Aorta (tissue), 5 donors: ENCODE measurements at places on chromosomes 3 and 15. TPM values are rescaled to one million over a fixed set of nuclear protein-coding genes. Genes with fewer than 3 reads are reported as not detected.

GOLGA8K gene
- 3.1 TPM for total RNA-seq

CYP1A1 gene
- 2.3 TPM for total RNA-seq

SCN5A gene
- total RNA-seq = 0.45 TPM

APBA2 gene
- 2.0 TPM for total RNA-seq

GOLGA6L7 gene
- total RNA-seq = not detected

GRCh38 chr3:50245831-50246516 is 10.0 kb downstream of the GNAI2 start:
- DNase-seq = peak; percentile 98
- no peak overlapping the region for H3K27ac ChIP-seq
- H3K4me3 ChIP-seq = no peak overlapping the region
- no peaks in the 10 kb centered on the region for H3K36me3 ChIP-seq

DNA sequence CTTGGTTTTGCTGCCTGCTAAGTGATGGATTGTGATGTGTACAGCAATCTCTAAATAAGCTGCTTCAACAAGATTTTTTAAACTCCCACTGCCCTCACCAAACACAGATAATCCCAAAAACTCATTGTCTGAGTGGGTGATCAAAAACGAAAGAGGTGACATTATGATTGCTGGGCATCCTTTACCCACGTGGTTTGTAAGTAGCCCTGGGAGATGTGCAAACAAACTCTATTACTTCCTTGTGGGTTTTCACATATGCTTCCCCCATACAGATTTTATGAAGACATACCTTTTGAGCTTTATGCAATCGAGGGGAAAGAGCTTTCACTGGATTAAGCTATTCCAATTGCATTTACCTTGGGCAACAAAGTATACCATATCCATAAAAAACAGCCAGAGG is 1000.4 kb downstream of the FHIT start:
- H3K4me3 ChIP-seq = no peak overlapping the region
- no peaks in the 10 kb centered on the region for H3K27me3 ChIP-seq
- no peak for DNase-seq
- H3K4me1 ChIP-seq = no peaks in the 10 kb centered on the region
- H3K27ac ChIP-seq = no peak overlapping the region

DNA sequence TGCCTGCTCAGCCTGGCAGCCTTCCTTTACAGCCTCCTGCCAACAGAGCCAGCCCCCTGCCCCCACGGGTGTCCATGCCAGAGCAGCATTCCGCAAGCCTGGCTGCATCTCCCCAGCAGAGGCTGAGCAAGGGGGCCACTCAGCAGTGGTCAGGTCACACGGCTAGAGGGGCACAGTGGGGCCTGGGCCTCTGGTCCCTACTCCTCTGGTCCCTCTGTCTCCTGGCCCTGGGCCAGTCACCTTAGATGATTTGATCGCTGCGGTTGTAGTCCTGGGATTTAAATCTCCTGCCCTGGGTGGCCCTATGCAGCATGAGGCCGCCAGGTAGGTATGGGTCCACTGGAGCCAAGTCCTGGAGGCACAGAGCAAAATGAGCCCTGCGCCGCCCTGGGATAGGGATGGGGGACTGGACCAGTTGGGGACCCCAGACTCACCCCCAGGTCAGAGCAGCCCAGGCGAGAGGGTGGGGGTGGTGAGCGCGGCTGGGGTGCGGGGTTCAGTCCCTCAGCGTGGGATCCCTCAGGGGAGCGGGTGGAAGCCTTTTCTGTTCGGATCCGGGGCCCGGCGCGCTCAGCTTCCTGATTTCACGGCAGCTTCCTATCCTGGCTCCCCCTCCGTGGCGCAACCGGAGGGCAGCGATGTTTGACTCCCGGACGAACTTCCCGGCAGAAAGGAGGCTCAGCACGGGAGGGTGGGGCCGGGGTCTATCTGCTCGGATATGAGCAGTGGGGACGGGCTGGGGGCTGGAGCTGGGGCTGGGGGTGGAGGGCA is at the start of gene ZBTB47:
TSS of gene ZBTB47 (plus strand) at position 138 of the 771 bp plus-strand sequence. CDS start 4,659 bp downstream, outside the sequence.
- no peaks in the 10 kb centered on the region for H3K27me3 ChIP-seq
- H3K27ac ChIP-seq = peak within 1 kb of the TSS; percentile 93
- H3K4me1 ChIP-seq = peaks cover under 1% of the 10 kb centered on the region

DNA sequence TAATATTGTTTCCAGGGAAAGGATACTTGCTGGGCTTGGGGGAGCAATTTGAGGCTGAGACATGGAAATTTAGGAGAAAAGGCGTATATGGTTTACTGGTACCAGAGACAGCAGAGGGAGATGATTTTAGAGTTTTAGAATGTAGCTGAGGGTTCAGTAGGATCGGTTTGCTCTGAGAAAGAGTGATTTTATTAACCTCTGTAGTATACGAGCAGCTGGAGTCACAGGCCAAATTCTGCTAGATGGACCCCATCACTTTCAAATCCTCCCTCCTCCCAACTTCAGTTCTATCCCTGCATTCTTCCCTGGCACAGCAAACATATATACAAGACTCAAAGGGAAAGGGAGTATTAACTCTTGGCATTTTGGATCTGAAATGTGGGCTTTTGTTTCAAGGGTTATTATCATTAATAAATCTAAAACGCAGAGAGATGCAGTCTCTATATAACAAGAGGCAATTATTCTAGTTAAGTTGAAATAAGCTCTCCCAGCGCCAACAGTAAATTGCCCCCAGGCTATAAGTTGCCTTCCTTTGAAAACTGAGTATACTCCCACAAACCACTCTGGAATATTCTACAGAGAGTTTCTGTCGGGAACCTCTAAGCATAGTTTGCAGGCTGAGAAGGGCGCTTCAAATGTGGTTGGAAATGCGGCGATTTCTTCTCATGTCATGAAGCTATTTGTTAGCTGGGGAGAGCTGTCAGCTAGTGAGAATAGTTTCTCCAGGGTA is 5.4 kb downstream of the CRABP1 start:
- H3K4me3 ChIP-seq = no peak overlapping the region
- no peaks in the 10 kb centered on the region for H3K36me3 ChIP-seq
- H3K27ac ChIP-seq = no peak overlapping the region
- H3K4me1 ChIP-seq = no peaks in the 10 kb centered on the region

DNA sequence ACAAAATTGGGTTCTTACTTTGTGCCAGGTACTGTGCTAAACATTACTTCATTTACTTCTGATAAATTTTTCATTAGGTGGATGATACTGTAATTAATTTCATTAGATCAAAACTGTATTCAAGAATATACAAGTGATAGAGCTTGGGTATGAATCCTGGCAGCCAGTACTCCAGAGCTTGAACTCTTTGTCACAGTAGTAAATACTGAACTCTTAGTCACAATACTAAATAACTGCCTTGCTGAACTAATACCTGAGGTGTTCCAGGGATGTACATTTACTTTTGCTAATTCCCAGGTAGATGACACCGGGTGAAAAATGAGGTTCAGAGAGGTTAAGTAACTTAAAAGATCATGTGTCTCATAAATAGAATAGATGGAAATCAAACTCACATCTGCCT is 20.3 kb downstream of the FXR1 start:
- H3K4me3 ChIP-seq = no peak overlapping the region
- no peak for DNase-seq
- no peaks in the 10 kb centered on the region for H3K4me1 ChIP-seq
- no peaks in the 10 kb centered on the region for H3K27me3 ChIP-seq

DNA sequence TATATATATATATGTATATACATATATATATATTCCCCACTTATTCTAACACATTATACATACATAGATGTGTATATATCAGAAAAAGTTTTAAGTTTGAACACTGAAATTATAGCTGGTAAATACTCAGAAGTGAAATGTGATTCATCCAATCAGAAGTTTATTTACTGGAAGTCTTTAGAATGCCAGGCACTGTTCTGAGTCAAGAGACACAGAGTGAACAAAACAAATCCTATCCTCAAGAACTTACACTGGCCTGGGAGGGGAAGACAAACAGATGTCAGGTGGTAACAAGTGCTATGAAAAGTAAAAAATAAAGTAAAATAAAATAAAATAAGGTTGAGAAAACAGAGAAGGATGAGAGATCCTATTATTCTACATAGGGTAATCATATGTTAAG is 13.4 kb downstream of the DHX36 start:
- H3K36me3 ChIP-seq = no peaks in the 10 kb centered on the region
- H3K27ac ChIP-seq = no peak overlapping the region
- DNase-seq = no peak
- H3K4me1 ChIP-seq = peaks cover 3% of the 10 kb centered on the region

GRCh38 chr3:122996038-122996580 is 31.5 kb downstream of the SEMA5B start:
- no peak overlapping the region for H3K4me3 ChIP-seq
- no peaks in the 10 kb centered on the region for H3K27me3 ChIP-seq
- no peaks in the 10 kb centered on the region for H3K4me1 ChIP-seq
- peak; percentile 60 for DNase-seq
- H3K27ac ChIP-seq = peak overlapping the region; percentile 34

DNA sequence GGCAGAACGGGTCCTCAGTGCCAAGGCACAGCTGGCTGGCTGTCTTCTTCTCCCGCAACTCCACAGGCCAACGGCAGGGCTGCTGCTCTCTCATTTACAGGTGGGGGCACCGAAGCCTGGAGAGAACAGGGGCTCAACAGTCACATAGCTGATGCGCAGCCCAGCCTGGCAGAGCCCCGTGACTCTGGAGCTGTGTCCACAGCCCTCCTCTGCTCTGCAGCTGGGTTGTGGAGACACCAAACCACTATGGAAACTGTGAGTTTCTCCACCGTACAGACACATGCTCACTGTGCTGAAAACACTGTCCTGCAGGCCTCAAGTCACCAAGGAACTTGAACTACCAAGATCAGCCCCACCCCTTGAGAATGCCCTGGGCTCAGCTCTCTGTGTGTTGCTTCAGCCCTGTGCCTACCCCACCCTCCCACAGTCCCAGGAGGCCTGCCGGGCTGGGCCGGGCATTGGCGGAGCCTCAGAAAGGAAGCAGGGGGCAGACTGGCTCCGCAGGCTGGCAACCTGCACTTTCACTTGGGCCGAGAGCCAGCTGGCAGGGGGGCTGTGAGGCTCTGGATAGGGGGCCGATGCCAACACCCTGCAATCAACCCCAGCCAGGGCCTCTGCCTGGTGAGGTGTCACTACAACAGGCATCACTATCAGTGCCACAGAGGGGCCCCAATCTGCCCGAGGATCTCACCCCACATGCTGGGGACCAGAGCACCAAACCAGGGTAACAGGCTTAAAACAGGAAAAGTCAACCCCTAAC is 113.7 kb upstream of the RPL32 start:
- no peak overlapping the region for H3K4me3 ChIP-seq
- peak; percentile 94 for DNase-seq
- H3K27ac ChIP-seq = peak overlapping the region; percentile 88
- no peaks in the 10 kb centered on the region for H3K4me1 ChIP-seq
- no peaks in the 10 kb centered on the region for H3K27me3 ChIP-seq

DNA sequence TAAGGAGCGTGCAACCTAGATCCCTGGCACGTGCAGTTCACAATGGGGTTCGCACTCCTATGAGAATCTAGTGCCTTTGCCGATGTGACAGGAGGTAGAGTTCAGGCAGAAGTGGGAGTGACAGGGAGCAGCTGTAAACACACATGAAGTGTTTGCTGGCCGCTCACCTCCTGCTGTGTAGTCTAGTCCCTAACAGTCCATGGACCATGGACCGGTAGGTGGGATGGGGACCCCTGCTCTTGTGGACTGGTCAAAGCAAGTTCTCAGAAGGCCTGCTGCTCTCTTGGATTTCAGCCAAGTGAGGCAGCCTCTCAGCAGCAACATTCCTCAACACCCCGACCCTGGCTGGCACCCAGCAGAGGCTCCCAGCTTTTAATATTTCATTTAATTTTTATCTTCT is 58.2 kb upstream of the SNRPA1 start:
- H3K4me3 ChIP-seq = no peak overlapping the region
- no peaks in the 10 kb centered on the region for H3K27me3 ChIP-seq
- H3K4me1 ChIP-seq = no peaks in the 10 kb centered on the region
- DNase-seq = no peak
- H3K27ac ChIP-seq = no peak overlapping the region

- DNase-seq = no peak
- no peak overlapping the region for H3K27ac ChIP-seq
- no peaks in the 10 kb centered on the region for H3K4me1 ChIP-seq
- H3K36me3 ChIP-seq = no peaks in the 10 kb centered on the region
- no peak overlapping the region for H3K4me3 ChIP-seq
- H3K27me3 ChIP-seq = no peaks in the 10 kb centered on the region
Observed at GRCh38 chr3:185711255-185711870, 113.5 kb downstream of the IGF2BP2 start.

DNA sequence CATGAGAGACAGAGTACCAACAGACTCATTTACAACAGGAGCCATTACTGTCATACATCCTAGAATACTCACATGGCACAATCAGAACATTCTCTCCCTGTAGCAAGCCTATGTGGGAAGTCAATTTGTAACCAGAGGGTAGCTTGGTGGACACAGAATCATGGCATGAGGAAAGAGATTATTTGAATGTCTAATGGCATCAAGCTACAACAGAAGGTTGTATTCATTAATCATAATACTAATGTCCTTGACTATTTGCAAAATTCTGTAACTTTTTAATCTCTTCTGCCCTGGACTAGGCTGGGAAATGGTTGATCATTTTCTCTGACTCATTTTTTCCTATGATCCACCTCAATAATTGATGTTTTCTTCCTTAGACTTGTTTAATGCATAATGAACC is 345.2 kb upstream of the IL12A start:
- no peaks in the 10 kb centered on the region for H3K4me1 ChIP-seq
- no peak overlapping the region for H3K27ac ChIP-seq
- H3K27me3 ChIP-seq = no peaks in the 10 kb centered on the region
- H3K36me3 ChIP-seq = no peaks in the 10 kb centered on the region
